ENCODE measurements at places on chromosomes 2 and 18.

- no peak for DNase-seq
Measured at GRCh38 chr2:162116352-162116751, 35.7 kb downstream of the GCG start.

- DNase-seq = no peak
Measured at GRCh38 chr2:212940816-212941215, 210.6 kb downstream of the IKZF2 start.

DNA sequence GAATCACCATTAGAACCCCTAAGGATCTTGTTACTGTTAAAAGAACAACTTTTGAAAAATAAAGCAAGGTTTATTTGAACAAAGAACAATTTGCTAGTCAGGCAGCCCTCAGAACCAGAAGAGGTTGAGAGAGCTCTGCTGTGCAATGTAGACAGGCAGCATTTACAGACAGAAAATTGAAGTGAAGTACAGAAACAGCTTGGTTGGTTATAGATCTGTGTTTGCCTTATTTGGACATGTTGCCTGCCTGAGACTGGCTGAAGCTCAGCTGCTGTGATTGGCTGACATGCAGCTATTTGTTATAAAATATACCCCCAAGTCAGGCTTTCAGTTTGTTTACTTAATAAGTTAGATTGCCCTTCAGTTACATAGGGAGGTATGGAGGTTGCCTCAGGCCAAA lies 12.5 kb downstream of the MSTN start:
- no peak for DNase-seq

DNA sequence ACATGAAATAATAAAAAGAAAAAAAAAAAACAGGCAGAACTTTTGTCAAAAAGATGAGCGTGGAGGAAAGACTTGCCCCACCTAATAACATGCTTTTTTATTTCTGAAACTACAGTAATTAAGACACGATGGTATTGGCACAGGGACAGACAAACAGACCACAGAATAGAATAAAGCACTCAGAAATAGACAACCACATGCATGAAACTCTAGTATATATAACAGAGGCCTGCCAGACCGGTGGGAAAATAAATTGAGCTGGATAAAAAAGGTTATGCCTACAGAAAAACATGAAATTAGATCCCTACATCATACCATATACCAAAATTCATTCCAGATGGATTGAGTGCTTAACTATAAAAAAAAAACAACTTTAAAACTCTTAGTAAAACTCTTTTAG lies 163.1 kb downstream of the NRP2 start:
- DNase-seq = no peak

GRCh38 chr2:123434546-123435395 lies 590.3 kb upstream of the CNTNAP5 start:
- no peak for DNase-seq

DNA sequence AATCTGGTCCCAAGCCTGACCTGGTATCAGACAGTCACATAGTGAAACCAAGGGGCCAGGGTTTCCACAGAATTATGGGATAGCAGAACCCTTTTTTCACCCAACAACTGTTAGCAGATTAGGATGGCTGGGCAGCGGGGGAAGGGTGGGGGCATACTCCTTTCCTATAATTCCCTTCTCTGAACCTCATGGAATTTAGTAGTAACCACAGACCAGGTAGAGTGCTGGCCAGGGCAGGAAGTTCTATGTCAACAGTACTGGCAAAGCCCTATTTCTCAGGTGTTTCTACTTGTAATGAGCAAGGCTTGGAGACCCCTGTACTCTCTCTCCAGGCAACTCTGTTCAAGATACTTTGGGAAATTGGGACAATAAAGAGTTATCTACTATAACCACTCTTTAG lies 174.6 kb downstream of the THADA start:
- no peak for DNase-seq

- no peak for DNase-seq
Measured at GRCh38 chr2:43402452-43402937, 176.1 kb upstream of the ZFP36L2 start.

- no peak for DNase-seq
Measured at GRCh38 chr2:233080836-233081229, 20.7 kb downstream of the INPP5D start.

DNA sequence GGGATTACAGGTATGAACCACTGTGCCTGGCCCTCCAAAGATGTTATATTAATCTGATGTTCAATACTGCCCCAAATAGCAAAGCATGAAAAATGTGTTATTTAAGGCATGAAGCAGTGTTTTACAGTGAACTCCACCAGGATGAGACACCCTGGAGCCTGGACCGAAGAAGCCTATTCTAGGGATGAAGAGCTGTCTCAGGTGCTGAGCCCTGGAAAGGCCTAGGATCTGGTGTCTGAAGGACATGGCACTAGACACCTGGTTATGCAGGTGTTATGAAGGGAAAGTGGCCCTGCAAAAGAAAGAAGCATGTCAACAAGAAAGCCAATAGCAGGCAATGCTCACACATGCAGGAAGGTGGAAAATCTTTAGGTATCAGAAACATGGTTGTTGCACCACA lies 374.4 kb downstream of the CLIP4 start:
- DNase-seq = no peak

GRCh38 chr18:2602844-2603243 lies 31.5 kb downstream of the NDC80 start:
- no peak for DNase-seq

- DNase-seq = no peak
Measured at GRCh38 chr18:49431165-49431962, 29.1 kb downstream of the DYM start.

- DNase-seq = no peak
Measured at GRCh38 chr2:71538241-71538640, 84.9 kb downstream of the DYSF start.

DNA sequence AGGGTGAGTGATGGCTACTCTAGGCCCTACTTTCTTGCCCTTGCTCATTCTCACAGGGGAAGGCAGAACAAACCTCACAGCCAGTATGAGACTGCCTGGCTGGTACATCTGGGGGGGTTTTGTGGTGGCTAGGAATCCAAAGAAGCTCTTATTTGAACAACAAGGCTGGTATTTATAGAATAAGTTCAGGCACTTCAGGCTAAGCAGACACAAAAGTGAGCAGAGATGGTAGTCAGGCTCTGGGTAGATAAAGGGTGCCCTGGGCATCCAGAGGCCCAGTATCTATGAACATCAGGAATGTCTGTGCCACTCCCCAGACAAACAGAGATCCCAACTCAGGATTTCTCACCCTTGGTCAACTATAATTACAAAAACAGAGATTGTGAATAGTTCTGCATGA lies 57.2 kb upstream of the RTN4 start:
- no peak for DNase-seq

DNA sequence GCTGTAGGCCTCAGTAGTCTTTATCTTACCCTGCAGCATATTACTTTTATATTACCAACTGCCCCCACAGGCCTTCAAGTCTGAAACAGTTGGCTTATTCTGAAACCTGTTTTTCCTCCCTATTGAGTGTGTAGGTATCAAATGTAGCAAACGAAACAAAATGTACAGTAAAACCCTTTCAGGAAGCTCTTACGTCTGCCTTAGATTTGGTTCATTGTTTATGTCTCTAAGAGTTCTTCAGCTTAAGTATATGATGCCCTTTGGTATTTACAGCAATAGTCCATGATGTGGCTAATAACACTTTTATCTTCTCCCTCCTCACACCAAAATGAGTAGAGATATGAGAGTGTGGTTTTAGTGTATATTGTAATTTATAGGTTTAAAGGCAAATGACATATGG lies 108.8 kb downstream of the DOCK10 start:
- no peak for DNase-seq

DNA sequence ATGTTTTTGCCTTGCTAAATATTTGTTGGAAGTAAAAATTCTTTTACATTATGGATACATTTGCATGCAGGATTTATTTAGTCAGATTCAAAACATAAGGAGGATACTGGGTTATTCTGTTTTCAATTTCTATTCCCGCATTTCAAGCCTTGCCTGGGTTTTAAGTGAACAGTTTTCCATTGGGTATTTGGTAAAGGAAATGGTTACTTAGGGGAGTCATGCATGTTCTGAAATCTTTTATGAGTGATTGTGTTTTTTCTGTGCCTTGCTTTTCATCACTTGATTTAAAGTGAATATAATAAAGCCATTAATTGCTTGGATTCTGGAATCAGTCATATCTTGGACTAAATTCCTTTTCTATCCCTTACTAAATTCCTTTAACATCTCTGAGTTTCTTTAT lies 12.0 kb upstream of the SP9 start:
- no peak for DNase-seq

- DNase-seq = no peak
Measured at GRCh38 chr2:54404270-54404669, 51.9 kb upstream of the SPTBN1 start.

DNA sequence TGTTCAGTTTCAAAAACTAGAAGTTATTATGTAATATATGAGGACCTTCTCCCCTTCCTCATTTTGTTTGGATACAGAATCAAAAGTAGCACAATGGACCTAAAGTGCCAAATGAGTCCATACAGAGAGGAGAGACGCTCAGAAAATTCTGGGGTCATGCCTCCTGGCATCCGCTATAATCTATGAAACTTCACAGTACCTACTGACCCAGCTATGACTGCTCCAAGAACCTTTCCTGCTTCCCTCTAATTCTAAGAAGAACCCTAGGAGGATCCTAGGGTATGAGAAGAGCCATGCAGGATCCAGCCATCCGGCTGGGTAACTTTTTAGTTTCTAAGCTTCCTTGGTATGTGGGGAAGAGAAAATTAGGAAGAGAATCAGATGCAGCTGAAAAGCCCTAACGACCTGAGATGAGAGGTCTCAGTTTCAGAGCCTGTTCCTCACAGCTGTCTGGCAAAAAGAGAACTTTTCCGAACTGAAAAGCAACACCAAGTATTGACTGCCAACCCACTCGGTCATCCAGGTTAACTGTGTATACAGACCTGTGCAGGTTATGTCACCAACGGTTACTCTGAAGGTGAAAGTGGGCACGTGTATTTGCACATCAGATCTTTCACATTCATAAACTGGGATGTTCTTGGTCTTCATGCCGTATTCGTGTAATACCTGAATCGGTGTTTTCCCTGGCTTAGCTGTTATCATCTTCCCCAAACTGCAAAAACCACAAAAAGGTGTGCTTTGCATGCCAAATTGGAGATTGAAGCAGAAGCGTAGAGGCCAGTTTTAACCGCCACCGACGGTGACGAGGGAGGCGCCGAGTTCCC lies 1.1 kb downstream of the PRKRA start:
- DNase-seq = no peak

DNA sequence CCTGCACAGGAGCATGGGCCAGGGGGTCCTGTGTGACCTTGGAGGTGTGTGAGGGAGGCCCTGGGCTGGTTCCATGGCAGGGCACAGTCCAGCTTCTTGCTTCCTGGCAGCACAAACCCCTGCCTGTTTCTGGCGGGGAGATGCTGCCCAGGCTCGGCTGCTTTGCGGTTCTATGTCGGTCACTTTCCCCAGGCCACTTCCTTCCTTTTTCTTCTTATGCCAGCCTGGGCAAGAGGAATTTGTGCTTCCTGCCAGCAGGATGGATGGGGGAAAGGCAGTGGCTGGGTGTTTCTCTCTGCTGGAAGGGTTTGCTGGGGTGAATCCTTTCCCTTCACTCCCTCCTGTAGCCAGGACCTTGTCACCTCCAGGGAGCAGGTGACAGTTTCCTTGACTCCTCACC lies 24.3 kb downstream of the ASAP2 start:
- DNase-seq = no peak

DNA sequence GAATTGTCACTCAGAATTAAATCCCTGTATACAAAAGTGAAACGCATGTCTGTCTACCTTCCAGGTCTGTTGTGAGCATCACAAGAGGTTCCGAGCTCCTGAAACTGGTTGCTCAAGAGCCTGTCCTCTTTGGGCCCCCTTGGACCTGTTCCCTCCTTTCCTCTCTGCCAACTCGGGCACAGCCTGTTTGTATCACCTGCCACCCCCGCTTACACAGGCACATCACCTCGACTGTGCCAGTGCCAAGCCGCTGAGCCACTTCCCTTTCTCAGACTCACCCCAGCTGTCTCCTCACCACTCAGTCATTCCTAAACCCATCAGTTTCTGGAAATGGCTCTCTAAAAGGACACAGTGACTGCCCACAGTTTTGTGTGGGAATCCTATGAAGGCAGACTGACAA lies 3.1 kb downstream of the EFR3B start:
- no peak for DNase-seq

GRCh38 chr2:144097440-144098225 lies 422.3 kb downstream of the ZEB2 start:
- no peak for DNase-seq

- DNase-seq = no peak
Measured at GRCh38 chr2:186713691-186714090, 19.8 kb downstream of the FAM171B start.

DNA sequence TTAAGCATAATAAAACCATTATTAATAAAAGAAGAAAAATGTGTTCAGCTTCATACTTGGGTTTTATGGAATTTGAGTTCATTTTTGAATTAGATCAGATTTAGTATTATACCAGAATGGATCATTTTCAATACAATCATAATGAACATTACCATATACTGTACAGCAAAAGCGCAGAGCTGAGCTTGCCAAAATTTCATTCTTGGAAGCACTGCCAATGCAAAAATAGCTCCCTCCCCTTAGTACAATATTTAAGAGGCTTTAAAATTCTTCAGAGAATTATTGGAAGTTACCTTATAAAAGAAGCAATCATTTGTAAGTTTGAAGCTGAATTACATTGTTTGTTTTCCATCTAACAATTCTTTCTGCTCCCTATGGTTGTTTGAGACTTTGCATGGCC lies 938.1 kb upstream of the SLC39A10 start:
- no peak for DNase-seq

DNA sequence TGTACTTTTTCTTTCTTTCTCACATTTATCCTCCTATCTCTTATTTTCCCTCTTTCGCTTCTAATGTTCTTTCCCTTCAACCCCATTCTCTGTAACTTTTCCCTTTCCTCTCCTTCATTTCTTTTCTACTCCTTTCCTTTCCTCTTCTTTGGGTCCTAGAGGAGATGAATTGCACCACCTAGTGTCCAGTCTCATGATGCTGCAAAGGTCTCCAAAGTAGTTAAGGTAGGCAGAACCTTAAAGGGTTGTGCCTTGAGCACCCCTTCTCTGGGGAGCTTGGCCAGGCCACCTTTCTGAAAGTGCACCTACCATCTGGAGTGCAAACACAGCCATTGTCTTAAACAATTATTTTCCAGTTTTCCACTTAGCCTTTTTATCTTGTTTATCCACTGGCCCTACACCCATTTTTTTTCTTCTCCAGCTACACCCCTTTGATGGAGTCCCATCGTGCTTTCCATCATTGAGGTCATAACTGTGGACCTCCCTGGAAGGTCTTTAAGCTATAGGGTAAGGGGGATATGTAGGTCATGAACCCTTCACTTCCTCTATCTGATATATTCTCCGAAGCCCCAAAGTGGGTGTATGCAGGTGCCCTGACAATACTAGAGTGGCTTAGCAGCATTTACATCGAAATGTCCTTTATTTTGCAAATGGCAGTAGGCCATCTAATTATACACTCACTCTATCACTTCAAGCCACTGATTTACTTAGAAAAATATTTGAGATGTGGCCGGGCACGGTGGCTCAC lies 155.9 kb downstream of the ESCO1 start:
- DNase-seq = no peak

DNA sequence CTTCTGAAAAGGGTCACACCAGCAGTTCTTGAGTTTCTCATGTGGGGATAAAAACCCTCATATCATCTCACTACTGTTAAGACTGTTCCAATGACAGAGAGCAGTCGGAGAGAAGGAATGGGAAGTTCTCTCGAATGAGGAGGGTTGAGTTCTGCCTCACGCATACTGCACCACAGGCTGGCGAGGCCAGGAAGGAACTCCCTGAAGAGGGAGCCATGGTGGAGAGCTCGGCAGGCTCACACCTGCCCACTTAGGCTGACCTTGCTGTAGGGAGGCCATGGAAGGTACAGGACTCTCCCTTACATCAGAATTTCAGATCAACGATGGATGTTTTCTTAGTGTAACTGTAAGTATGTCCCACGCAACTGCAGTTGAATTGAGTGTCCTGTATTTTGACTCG lies 64.6 kb downstream of the RALBP1 start:
- no peak for DNase-seq
